ENCODE measurements at places on chromosomes 2 and 18.

DNA sequence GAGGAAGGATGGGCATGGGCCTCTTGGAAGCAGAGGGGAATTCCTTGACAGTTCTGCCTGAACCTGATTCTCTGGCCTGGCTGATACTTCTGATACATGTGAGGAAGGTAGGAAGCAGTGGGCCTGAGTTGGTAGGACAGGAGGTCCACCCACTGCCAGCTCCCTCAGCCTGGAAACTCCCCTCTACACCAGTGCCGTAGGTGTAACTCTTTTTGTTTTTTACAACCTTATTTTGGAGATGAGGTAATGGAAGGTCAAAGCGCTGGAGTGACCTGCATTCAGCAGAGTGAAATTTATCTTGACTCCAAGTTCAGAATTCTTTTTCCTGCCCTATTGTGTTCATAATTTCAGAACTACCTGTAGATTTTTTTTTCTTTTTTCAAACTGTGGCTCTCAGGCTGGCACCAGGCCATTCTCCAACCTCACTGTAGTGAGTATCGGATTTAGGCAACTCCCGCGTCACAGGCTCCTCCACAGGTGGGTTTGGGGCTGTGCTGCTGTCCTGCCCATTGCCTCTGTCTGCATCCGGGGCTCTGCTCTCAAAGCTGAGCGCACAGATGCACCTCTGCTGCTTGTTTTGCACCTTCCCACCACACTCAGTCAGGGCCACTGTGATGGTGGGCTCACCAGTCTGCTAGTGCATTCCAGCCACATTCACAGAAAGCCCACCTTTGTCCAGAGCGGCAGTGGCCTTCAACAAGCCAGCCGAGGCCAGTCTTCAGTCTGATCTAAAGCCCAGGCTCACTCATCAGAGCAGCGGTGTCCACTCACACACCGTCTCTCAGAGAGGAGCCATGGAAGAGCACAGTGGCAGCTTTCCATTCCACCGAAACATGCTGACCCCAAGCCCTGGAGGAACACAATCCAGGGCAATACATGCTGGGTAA is 87.2 kb downstream of the UXS1 start:
- DNase-seq = no peak

DNA sequence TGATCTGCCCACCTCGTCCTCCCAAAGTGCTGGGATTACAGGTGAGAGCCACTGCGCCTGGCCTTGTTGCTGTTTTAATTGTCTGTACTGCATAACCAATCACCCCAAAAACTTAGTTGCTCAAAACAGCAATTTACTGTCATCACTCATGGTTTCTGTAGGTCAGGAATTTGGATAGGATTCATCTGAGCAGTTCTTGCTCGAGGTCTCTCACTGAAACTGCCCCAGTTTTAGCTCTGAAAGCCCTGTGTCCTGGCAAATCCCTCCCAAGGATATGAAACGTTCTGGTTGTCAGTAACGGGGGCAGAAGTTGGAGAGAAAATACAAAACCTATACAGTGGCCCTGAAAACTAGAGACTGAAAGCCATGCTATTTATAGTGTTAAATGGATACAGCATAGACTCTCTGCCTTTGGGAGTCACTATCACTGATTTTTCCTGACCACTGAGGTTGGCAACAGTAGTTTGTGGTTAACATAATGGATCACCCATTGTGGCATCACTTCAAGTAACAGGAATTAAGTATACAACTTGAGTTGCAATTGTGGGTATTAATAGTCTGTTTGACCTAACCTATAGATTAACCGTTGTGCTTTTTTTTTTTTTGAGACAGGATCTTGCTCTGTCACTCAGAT is 27.2 kb upstream of the ERICH2 start:
- DNase-seq = no peak

- no peak for DNase-seq
Measured at GRCh38 chr18:6606411-6607085, 123.0 kb upstream of the ARHGAP28 start.

GRCh38 chr2:170492010-170492409 is 223.1 kb upstream of the SP5 start:
- no peak for DNase-seq

DNA sequence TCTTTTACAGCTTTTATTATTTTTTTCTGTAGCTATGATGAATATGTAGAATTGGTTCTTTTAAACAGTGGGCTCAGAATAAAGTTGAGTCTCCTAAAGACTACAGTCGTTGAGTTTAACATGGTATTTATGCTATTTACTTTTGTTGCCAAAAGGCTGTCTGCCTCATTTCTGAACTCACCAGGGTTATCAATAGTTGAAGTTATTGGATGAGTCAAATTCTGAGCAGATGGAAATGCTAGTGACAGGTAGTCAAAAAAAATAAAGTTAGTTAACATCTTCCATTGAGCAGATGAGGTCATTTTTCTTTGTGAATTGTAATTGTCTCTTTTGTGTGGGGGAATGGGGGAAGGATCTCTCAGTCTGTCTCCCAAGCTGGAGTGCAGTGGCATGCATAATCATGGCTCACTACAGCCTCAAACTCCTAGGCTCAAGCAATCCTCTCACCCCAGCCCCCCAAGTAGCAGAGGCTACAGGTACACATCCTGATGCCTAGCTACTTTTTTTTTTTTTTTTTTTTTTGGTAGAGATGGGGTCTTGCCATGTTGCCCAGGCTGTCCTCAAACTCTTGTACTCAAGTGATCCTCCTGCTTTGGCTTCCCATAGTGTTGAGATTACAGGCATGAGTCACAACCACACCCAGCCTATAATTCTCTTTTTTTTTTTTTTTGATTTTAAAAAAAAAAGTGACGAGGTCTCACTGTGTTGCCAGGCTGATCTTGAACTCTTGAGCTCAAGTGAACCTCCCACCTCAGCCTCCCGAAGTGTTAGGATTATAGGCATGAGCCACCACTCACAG is 8.9 kb downstream of the PAPOLG start:
- DNase-seq = no peak

GRCh38 chr2:119015845-119016244 is 73.9 kb downstream of the MARCO start:
- no peak for DNase-seq

GRCh38 chr2:3430740-3431490 is 51.4 kb downstream of the TRAPPC12 start:
- DNase-seq = no peak

DNA sequence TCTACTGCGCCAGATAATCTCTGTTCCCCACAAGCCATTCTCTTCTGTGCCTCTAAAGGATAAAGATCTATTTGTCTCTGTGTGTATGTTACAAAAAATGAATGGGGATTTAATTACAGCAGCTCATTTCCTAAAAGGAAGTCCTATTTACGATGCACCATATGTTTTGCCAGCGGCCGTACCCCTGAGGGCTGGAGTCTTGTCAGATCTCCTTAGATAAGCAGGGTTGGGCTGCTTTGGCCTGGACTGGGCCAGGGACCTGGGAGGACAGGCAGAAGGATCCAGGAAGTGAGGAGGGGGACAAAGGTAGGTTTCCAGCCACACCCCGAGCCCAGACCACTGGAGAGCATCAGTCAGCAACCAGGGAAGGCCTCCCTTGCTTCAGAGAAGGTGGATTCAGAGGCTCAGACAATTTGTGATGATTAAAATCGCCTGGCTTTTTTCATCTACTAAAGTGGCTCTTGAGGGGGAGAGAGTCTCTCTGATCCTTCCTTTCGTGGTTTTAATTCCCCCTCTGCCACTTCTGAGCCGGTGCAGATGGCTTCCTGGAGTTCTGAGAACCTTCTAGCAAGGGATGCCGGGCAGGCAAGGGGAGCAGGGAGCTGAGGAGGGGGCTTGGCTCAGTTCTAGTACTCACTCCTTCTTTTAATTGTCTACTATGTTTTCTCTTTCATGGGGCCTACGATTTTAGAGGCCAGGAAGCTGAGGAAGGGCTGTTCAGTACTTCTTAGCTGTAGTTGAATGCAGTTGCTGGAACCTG is 42.1 kb downstream of the MYCN start:
- no peak for DNase-seq

DNA sequence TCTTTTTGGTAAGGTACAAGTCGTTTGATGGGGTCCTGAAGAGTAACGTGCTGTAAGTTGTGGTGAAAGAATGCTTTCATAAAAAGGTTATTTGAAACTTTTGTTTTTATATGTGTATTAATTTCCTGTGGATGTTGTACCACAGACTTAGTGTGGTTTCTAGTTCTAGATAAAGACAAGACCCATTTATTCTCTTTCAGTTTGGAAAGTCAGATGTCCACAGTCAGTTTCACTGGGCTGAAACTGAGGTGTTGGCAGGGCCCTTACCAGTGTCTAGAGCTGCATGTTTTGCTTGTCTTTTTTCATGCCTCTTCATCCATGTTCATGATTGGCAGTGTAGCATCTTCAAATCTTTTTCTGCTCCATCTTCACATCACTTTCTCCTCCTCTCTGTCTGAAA is 22.1 kb upstream of the DOCK10 start:
- DNase-seq = no peak

DNA sequence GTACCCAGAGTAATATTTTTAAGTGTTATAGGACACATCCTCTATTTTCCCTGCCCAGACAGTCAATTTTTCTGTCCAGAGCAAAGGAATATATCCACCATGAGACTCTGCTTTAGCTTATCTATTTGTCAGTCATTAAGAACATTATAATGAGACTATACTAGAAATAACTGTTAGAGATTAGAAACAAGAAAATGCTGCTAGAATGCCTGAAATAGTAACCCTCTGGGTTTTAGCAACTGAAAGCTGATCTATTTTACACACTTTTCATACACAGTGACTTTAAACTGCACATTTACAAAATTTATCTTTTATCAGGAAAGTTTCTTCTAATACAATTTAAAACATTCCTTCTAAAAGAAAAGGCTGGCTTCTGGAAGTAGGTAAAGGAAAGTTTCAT is 39.6 kb downstream of the MBD2 start:
- DNase-seq = no peak

- no peak for DNase-seq
Measured at GRCh38 chr2:905091-905832, 45.4 kb upstream of the SNTG2 start.

- no peak for DNase-seq
Measured at GRCh38 chr2:142673836-142674235, 203.6 kb upstream of the KYNU start.

GRCh38 chr2:138115666-138116065 is 151.4 kb downstream of the HNMT start:
- DNase-seq = no peak

- no peak for DNase-seq
Measured at GRCh38 chr18:24633121-24633520, 172.7 kb downstream of the HRH4 start.

DNA sequence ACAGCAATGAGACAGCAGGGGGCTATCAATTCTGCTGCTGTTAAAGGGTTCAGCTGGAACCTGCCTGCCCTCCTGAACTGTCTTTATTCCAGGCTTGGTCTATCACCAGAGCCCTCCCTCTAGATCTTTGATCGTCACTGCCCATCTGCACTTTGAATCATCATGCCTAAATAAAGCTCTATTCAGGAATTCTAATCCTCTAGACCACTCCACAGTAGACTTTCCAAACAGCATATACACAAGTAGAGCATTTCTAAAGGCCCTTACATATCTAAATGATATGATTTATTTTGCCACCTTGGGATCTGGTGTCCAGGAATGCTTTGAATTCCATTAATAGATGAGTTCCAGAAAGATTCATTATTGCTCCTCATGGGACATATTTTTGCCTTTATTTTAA is 542.1 kb upstream of the SYT4 start:
- DNase-seq = no peak

DNA sequence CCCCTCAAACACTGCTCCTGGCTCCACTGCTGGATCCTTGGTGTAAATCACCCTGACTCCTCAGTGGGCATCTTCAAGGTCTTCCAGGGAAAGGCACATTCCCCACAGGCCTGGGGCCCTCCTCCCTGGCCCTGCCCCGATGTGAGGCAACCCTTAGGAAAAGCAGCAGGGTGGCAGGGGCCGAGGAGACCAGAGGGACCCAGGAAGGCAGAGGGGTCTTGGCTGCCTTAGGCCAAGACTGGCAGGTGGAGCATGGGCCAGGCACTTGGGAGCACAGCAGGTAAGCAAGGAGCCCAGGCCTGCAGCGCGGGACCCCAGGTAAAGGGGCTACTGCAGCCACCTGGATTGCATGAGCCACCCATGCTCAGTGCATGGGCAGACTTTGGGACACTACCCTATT is 96.9 kb downstream of the GYPC start:
- DNase-seq = no peak

DNA sequence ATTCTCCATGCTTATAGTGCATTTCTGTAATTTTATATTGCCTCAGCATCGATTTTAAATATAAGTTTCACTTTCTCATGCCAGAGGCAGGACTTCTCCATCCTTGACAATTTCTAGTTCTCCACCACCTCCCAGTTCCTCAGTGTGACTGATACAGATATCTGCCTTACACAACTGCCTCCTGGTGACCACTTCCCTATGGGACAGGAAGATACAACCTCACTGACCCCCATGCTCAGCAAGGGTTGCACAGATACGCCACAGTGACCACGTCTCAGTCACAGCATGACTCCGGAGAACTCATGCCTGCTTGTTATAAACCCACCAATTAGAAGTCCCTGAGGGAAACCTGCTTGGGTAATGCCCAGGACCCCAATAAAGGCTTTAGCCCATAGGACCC is 284.0 kb upstream of the MC4R start:
- DNase-seq = no peak

DNA sequence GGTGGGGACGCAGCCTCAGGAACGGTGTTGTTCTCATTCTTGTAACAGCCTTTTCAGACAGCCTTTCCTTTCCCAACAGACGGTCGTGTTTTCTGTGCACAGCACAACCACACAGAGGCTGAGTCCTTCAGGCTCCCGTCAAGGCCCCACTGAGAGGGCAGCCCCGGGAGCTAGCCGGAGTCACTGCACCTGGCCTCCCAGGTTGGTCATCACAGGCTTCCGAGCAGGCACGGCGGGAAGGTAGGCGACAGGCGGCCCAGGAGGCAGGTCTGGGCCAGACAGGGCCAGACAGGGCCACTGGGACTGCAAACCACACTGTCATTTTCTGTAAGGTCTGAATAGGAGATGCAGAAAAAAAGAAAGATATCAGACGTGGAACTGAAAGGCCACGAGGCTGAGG is 570.8 kb downstream of the GALR1 start:
- no peak for DNase-seq

DNA sequence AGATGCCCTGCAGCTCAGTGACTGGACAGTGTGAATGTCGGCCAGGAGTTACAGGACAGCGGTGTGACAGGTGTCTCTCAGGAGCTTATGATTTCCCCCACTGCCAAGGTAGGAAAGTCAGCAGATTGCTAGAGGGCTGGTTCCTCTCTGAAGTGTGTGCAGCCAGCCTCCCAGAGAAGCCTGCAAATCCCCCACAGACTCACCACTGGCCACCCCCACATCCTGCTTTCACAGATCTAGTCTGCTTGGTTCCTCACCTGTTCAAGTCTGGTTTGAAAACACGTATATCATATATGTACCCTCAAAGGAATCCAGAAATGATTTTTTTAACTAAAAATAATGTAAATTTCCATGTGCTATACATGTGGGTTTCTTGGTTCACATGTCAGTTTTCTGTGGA is 121.1 kb downstream of the LAMA3 start:
- no peak for DNase-seq

- no peak for DNase-seq
Measured at GRCh38 chr2:1816414-1816911, 72.1 kb upstream of the PXDN start.

- no peak for DNase-seq
Measured at GRCh38 chr2:119263656-119264055, 40.0 kb downstream of the STEAP3 start.

Measured in stimulated activated CD4-positive, alpha-beta T cell treated with anti-CD3 and anti-CD28 coated beads, Interleukin-12 subunit alpha, Interleukin-12 subunit beta, amount 100 ng/mL, for 48 hours (primary cell).